HFF-Myc (cell line): ENCODE measurements at places on chromosomes 3 and 15.

- no peak for DNase-seq
Observed at GRCh38 chr15:41950489-41950888, 21.9 kb downstream of the EHD4 start.

DNA sequence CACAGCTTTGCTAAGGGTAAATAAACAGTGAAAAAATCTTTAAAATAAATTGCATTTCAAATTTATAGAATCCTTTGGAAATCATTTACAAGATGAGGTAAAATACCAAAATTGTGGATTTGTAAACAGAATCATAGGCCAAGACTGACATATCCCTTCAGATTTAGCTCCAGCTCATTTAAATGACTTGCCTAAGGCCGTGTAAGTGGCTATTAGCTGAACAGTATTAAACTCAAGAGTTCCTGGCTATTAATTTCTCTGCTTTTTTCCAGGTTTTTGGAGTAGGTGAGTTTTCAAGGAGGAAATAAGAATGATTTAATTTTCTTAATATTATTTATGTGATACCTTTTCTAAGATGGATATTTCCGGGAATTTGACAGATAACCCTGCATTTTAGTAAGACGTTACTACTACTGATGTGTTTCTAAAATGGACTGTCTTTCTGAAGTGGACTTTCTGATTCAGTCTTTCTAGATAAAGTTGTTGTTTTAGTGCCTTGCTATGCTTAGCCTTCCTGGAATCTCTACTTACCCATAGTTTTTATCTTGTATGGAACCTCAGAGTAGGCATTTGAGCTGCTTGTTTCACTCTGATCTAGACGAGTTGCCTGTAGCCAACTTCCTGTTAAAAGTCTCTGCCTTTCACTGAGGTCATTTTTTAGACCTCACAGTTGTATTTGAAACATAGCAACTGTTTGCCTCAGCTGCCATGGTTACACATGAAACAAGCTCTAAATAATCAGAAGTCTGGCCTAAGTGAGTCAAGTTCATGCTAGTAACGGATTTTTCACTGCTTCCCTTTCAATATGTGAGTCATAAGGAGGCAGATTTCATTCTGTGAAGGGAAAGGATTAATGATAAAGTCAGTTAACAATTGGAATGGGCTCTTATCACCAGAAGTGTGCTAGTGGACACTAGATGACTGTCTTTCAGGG, 127.0 kb downstream of the KLHL25 start:
- peak; percentile 96 for DNase-seq

DNA sequence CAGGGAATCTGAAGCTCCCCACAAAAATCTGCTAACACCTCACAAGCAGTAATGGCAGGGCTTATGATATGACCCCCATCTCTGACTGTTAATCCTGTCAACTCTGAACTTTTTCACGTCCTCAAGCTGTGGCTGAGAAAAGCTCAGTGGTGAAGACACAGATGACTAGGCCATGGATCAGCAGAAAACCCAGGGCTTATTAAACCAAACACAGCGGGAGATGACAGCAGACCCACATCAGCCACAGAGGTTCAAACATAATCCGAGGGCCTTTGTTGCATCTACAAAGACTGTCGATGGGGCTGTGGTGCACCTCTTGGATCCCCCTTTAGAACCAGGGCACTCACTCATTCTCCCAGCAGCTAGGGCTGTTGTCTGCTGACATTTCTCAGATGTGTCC, 50.4 kb downstream of the GLB1 start:
- DNase-seq = no peak

DNA sequence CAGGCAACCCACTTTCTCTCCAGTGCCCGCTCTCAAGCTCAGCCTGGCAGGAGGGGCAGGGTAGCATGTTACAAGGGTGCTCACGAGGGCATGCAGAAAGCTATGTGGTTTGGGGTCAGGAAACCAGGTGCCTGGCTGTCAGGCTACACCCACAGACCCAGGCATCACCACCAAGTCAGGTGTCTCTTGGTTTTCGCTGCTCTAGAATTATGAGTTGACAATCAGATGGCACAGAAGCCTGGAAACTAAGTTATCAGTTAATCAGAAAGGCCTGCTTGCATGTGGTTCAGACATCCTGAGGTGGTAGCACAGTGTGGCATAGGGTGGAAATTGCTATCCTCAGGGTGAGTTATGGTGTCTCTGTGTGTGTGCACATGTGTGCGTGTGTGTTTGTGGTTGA, 16.2 kb upstream of the CCR9 start:
- no peak for DNase-seq

GRCh38 chr15:98779463-98780071, 131.2 kb downstream of the IGF1R start:
- DNase-seq = peak; percentile 42

- no peak for DNase-seq
Observed at GRCh38 chr3:100044369-100044768, 69.9 kb downstream of the FILIP1L start.

DNA sequence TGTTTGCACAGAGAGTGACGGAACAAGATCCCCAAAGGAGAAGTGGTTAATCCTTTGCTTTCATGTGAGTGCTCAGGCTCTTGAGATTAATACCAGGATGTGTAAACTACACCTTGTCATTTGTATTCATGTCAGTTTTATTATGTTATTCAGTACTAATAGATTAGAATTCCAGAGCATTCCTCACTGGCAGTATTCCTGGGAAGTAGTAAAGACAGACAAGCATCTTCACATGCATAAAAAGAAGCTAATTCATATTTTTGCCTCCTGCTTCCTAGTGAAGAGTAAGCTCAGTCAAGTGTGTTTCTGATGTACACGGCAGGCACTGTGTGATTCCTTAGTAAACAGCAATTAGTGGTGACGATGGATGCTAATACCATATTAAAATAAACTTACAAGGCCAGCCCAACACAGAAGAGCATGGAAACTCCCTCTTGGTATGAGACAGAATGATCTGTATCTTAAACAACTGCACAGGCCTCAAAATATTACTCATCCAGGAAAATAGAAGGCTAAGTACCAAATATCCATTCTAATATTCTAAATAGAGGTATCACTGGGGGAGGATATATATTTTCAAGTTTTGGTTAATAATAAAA, 336.8 kb upstream of the MCTP2 start:
- no peak for DNase-seq

- peak; percentile 12 for DNase-seq
Observed at GRCh38 chr3:9067352-9067975, 104.2 kb upstream of the RAD18 start.

DNA sequence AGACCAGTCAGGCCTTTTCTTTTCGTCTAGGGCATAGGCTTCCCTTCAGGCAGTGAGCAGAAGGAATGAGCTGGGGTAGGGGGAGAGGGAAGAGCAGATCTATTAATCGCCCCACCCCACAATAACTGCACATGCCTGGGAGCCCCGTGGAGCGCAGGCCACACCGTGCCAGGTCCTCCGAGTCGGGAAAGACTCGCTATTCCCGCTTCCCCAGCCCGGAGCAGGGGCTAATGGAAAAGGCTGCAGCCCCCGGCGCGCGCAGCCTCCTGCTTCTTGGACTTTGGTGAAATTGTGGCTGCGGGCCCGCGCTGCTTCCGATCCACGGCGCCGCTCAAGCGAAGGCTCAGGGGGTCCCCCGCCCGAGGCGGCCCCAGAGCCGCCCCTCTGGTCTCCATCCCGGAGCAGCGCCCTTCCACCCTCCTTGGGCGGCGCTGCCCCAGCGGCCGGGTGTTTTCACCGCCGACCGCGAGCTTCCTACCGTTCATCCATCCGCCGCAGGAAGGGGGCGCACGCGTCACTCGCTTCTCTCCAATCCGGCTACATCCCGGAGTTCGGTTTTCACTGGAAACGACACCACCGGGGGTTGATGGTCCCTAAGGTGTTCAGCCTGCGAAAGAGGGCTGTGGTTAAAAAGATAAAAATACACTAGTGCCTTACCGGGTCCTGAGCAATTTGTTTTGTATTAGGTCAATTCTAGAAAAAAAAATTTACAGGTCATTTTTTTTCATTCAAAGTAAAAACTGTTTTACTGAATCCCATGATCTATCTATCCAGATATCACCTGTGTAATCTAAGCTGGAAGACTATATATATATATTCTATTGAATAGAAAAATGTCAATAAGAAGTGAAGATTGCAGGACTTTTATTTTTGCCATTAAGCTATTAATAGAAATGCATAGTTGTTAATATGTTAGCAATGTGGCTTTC, 4.4 kb upstream of the SYNM start:
- DNase-seq = peak; percentile 29

DNA sequence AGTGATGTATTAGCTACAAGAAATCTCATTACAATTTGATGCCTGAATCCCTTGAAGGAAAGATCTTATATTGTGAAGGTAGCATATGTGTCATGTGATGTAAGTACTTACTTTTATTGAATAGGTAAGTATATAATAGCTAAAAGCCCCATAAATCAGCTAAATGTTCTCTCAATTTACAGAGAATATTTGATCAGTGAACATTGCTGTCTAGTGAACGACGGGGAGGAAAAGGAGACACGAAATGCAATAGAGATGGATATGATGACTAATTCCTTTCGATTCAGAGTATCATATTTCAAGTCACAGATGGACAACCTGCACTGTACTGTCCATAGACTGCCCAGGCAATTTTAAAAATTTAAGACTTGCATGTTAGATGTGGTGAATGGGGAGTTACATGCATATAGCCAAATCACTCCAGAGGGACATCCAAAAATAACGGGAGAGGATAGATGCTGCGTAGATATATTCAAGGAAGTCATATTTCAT, 462.1 kb upstream of the CDIN1 start:
- no peak for DNase-seq

GRCh38 chr15:29924750-29925149, 102.5 kb upstream of the TJP1 start:
- no peak for DNase-seq

- DNase-seq = peak; percentile 43
Observed at GRCh38 chr3:73786321-73786807, 161.6 kb upstream of the PDZRN3 start.

DNA sequence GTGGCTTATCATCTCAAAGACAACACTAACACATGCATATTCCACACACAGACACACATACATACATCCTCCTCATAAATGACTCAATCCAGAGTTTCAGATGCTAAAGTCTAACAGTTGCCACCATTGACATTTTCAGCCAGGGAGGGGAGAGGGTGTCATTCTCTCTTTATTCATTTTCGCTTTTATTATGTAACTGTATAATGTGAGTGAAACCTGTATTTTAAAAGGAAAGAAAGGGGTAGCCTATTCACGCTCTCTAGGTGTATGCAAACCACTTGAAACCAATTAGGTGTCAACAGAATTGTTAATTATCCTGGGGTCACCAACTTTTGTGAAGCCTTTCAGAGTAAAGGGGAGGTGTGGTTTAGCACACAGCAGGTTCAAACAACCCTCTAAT, 1282.9 kb downstream of the ROBO2 start:
- DNase-seq = no peak

GRCh38 chr3:43540624-43541023, 81.2 kb downstream of the ANO10 start:
- DNase-seq = no peak

DNA sequence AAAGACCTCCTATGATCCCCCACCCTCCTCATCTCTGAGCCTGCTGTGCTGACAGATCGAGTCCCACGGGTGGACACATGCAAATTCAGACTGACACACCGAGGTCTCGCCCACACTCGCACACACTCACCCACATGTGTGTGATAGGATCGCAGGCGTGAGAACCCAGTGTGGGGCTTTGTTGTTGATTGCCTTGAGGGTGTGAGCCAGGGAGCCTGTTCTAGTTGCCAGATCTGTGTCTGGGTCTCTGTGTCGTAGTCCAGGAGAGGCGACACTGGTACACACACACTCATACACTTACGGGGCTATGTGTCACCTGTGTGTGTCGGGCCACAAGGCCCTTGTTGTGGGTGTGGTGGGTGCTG, 2.0 kb downstream of the EPHB3 start:
- no peak for DNase-seq

DNA sequence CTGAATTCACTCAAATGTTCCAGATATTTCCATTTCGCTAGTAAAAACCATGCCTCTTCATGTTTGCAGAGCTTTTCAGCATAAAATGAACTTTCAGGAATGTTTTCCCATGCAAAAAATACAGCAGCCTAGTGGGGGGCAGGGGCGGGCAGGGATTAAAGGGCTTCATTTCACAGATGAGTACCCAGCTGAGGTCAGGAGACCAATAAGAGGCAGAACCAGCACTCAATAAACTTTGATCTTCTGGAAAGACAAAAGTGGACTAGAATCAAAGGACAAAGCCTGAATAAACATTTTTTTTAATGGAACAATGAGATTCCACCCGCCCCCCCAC, 8.0 kb downstream of the KLHL25 start:
- DNase-seq = no peak

DNA sequence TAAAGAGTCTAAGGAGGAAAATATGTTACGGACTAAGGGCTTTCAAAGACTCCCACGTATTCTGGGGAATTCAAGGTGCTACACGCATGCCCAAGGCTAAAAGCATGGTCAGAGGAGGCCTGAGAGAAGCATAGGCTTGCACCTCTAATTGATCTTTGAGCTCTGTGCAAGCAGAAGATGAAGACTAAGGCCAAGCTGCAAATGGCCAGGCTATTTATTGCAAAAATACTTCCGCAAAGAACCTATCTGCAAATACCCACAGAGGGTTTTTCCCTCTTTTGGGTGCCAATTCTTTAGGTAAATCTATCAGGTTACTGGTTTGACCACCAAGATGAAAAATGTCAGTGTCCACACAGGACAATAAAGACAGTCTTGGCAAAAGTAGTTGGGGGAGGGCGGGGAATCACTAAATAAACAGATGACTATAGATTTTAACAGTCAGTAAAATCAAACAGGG, 119.5 kb downstream of the STAG1 start:
- DNase-seq = no peak

- no peak for DNase-seq
Observed at GRCh38 chr3:194755671-194756459, 70.2 kb downstream of the FAM43A start.

- no peak for DNase-seq
Observed at GRCh38 chr3:28651159-28651558, 302.5 kb upstream of the AZI2 start.

- DNase-seq = no peak
Observed at GRCh38 chr3:121718205-121718846, 31.2 kb downstream of the GOLGB1 start.

- no peak for DNase-seq
Observed at GRCh38 chr3:59304296-59304695, 254.5 kb upstream of the CFAP20DC start.

GRCh38 chr3:1600206-1600605, 498.5 kb upstream of the CNTN4 start:
- no peak for DNase-seq

DNA sequence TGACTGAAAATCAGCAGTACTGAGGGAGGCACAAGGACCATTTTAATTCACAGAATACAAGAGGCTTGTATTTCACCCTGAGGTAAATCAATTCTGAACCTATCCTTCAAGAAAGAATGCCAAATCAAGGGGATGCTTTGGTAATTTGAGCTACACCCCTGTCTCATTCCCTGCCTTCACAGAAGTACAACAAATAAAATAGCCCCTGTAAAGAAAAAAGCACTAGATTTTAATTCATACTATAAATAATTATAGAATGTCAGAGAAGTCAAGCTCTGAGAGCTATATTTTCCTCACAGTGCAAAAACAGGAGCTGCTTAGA, 249.0 kb downstream of the ISL2 start:
- no peak for DNase-seq

GRCh38 chr3:140143367-140144069, 208.5 kb downstream of the CLSTN2 start:
- DNase-seq = no peak
